ENCODE measurements at places on chromosomes 11 and 22.

- no peak overlapping the region for H3K4me3 ChIP-seq
- H3K27me3 ChIP-seq: no peaks in the 10 kb centered on the region
- H3K27ac ChIP-seq: no peak overlapping the region
- no peak for DNase-seq
Observed at GRCh38 chr11:20003351-20003750, 156.9 kb downstream of the DBX1 start.

DNA sequence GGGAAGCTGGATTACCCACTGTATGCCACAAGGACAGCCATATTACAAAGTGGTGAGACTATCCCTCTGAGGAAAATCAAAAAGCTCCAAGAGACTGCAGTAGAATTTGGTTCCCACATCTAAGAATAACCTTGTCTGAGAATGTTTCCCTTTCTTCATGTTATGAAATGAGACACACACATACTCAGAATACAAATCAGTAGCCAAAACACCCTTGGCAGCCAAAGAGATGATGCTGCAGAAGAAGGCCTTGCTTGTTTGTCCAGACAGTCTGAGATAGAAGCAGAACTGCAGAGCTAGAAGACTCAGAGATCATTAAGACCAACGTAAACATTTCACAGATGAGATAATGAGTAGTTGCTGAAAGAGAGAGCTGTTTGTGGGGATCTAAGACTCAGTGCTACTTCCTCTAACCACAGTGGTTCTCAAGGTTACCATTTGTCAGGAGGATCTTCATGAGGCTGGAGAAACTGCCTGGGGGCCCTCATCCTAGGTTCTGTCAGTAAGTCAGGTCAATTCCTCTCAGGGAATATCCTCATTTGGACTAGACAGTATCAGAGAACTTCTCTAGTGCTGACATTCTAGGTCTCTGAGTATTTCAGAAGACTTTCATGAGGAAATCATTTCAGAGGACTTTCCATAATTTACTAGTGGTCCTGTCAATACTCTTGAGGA lies 38.9 kb downstream of the RELT start:
- H3K4me1 ChIP-seq: peaks cover 7% of the 10 kb centered on the region
- no peak overlapping the region for H3K4me3 ChIP-seq
- peaks cover 3% of the 10 kb centered on the region for H3K36me3 ChIP-seq
- DNase-seq: no peak

- H3K27ac ChIP-seq: peak overlapping the region; percentile 70
- DNase-seq: no peak
- peak overlapping the region; percentile 72 for H3K4me3 ChIP-seq
- H3K27me3 ChIP-seq: peaks cover 10% of the 10 kb centered on the region
Observed at GRCh38 chr22:19143967-19144400, 467 bp downstream of the ESS2 start.

- peaks cover 39% of the 10 kb centered on the region for H3K4me1 ChIP-seq
- no peaks in the 10 kb centered on the region for H3K27me3 ChIP-seq
- no peak overlapping the region for H3K27ac ChIP-seq
- H3K4me3 ChIP-seq: no peak overlapping the region
- peak; percentile 76 for DNase-seq
Observed at GRCh38 chr11:17386331-17387084, 2.0 kb downstream of the KCNJ11 start.

- no peaks in the 10 kb centered on the region for H3K36me3 ChIP-seq
- H3K4me3 ChIP-seq: no peak overlapping the region
- H3K27ac ChIP-seq: no peak overlapping the region
- no peaks in the 10 kb centered on the region for H3K27me3 ChIP-seq
- H3K4me1 ChIP-seq: no peaks in the 10 kb centered on the region
Observed at GRCh38 chr11:64441127-64441526, 82.2 kb downstream of the RPS6KA4 start.

- H3K4me3 ChIP-seq: peak overlapping the region; percentile 41
- H3K27ac ChIP-seq: peak overlapping the region; percentile 91
- H3K4me1 ChIP-seq: peaks cover 72% of the 10 kb centered on the region
- DNase-seq: peak; percentile 82
- no peaks in the 10 kb centered on the region for H3K36me3 ChIP-seq
Observed at GRCh38 chr11:111735262-111736116, 30.7 kb downstream of the PPP2R1B start.

- H3K36me3 ChIP-seq: no peaks in the 10 kb centered on the region
- DNase-seq: no peak
- no peak overlapping the region for H3K27ac ChIP-seq
- H3K4me3 ChIP-seq: no peak overlapping the region
Observed at GRCh38 chr11:13183094-13183825, 94.3 kb upstream of the BMAL1 start.

DNA sequence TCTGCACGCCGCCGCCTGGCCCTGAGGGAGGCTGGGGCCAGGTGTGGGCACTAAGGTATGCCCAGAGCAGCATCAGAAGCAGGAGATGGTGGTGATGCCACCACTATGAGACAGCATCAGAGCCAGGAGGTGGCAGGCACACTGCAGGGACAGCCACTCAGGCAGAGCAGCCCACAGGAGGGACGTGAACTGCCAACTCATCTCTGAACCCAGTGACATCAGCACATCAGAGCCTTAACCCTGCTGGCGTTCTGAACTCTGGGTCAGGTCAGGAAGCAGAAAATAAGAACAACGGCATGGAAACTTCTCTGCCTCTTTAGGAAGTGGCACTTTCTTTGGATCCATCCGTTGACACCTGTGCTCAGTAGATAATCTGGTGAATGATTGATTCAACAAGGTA lies 14.7 kb upstream of the IFT27 start:
- no peaks in the 10 kb centered on the region for H3K27me3 ChIP-seq
- H3K4me3 ChIP-seq: no peak overlapping the region
- no peak for DNase-seq
- no peak overlapping the region for H3K27ac ChIP-seq

DNA sequence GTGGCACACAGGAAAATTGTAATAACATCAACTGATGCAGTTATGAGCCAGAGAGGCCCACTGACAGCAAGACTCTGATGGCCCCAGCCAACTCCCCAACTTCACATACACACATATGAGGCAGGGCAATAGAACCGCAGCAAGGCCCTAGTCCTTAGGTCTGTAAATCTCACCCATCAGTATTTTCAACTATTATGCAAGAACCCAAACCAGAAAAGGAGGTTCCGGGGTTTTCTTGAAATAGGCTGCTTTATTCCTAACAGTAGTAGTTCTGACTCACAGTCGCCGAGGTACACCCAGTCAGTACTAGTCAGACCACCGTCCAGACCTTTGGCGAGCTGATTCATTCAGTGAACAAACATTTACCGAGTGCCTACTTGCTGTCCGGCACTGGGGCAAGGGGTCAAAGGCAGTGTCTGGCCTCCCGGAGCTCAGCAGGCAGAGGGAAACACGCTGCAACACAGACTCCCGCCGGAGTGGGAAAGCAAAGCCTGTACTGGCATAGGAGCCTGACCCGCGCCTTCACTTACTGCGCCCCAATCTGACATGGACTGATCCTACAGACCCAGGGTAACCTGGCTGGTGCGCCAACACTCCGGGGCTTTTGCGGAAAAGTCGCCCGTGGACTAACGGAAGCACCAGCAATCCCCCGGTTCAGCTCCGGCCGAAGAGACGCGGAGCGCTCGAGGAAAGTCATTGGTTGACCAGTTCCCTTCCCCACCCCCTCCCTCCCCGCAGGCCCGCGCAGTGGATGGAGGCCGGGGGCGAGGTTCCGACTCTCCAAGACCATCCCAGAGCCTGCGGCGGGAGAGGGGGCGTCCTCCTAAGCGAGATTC lies 1.3 kb downstream of the PLEKHA7 start:
- no peaks in the 10 kb centered on the region for H3K36me3 ChIP-seq
- H3K27ac ChIP-seq: peak overlapping the region; percentile 76
- peak overlapping the region; percentile 78 for H3K4me3 ChIP-seq
- H3K27me3 ChIP-seq: peaks cover 4% of the 10 kb centered on the region

GRCh38 chr11:118657709-118658428 lies 21.6 kb downstream of the TREH start:
- peaks cover 15% of the 10 kb centered on the region for H3K4me1 ChIP-seq
- no peak overlapping the region for H3K27ac ChIP-seq
- no peaks in the 10 kb centered on the region for H3K27me3 ChIP-seq
- no peak overlapping the region for H3K4me3 ChIP-seq
- peaks cover 41% of the 10 kb centered on the region for H3K36me3 ChIP-seq
- no peak for DNase-seq

DNA sequence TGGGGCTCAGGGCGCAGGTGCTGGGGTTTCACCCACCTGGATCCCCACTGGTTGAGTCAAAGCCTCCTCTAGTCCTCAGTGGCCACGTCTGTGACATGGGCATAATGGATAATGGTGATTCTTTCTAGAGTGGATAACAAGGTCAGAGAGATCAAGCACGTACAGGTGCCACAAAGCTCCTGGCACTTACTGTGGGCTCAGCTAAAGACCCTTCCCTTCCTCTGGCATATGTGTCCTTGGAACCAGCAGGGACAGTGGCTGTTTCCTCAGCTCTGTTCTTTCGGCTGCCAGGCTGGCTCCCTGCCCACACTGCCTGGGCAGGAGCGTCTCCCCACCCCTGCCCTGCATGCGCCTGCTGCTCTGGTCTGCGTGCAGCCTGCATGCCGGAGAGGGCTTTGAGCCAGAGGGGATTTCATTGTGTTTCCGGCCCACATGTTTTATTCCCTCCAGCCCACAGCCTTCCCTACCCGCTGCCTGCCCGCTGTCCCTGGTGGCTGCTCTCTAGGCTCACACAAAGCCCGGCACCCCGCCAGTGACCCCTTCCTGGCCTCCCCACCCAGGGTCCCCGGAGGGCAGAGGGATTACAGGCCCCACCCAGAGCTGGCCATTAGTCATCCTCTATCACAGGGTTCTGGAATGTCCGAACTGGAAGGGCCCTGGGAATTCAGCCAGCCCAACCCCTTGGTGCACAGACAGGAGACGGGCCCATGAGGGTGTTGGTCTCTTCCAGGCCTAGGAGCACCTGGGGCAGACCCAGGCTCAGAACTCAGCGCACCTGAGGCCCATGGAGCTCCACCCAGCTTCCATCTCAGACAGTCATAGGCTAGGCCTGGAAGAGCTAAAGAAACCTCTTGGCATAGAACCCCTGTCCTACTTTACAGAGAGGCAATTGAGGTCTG lies 55.3 kb upstream of the GCAT start:
- peaks cover 38% of the 10 kb centered on the region for H3K36me3 ChIP-seq
- H3K4me3 ChIP-seq: no peak overlapping the region
- no peaks in the 10 kb centered on the region for H3K27me3 ChIP-seq
- H3K4me1 ChIP-seq: peaks cover 70% of the 10 kb centered on the region
- peak; percentile 93 for DNase-seq
- peak overlapping the region; percentile 99 for H3K27ac ChIP-seq

- H3K4me3 ChIP-seq: no peak overlapping the region
- no peak for DNase-seq
- no peak overlapping the region for H3K27ac ChIP-seq
- H3K36me3 ChIP-seq: no peaks in the 10 kb centered on the region
- H3K27me3 ChIP-seq: no peaks in the 10 kb centered on the region
- H3K4me1 ChIP-seq: peaks cover 4% of the 10 kb centered on the region
Observed at GRCh38 chr11:121249039-121249663, 43.4 kb upstream of the SC5D start.

- DNase-seq: no peak
- H3K4me1 ChIP-seq: peaks cover 4% of the 10 kb centered on the region
- H3K27ac ChIP-seq: no peak overlapping the region
- no peak overlapping the region for H3K4me3 ChIP-seq
- no peaks in the 10 kb centered on the region for H3K27me3 ChIP-seq
Observed at GRCh38 chr11:121374286-121374985, 77.7 kb upstream of the SORL1 start.

- DNase-seq: no peak
- H3K4me3 ChIP-seq: no peak overlapping the region
- no peak overlapping the region for H3K27ac ChIP-seq
- H3K36me3 ChIP-seq: no peaks in the 10 kb centered on the region
- H3K27me3 ChIP-seq: no peaks in the 10 kb centered on the region
Observed at GRCh38 chr11:130773244-130773820, 142.9 kb downstream of the SNX19 start.

DNA sequence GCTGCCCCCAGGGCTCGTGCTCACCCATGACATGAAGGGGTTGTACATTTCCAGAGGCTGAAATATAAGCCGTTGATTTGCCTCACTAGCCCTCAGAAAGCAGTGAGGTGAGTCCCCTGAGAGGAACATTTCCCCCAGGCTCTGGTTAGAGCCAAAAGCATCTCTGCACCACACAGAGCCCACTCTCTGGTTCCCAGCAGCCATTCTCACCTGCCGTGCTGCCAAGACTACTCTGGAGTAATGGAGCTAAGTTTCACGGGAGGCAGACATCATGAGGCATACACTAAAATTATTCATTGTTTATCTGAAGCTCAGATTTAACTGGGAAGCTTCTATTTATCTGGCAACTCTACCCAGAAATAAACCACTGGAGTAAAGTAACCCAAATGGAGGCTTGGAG lies 40.8 kb downstream of the CACNA1I start:
- H3K4me1 ChIP-seq: no peaks in the 10 kb centered on the region
- no peak overlapping the region for H3K27ac ChIP-seq
- DNase-seq: no peak

DNA sequence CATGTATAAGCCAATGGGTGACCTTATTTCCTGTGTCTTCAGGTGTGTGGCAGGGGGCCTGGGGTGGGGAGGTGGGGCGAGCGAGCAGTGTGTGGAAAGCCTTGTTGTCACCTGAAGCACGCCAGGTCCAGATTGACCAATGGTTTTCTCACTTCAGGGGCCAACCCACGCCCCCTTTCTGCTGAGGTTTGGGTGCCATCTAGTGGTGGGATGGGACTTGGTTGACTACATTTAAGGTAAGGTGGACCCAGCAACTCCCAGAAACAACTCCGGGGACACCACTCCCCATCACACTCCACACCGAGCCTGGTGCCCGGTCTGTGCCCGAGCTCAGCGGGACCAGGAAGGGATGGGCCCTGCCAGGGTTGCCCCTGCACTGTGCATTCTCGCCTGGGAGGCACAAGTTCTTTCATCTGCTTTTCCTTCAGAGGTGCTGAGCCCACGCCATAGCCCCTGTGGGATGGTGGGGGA lies 40.0 kb downstream of the TPCN2 start:
- no peak overlapping the region for H3K27ac ChIP-seq
- H3K27me3 ChIP-seq: no peaks in the 10 kb centered on the region
- H3K4me3 ChIP-seq: no peak overlapping the region
- H3K36me3 ChIP-seq: peaks cover 54% of the 10 kb centered on the region
- H3K4me1 ChIP-seq: peaks cover 5% of the 10 kb centered on the region
